ENCODE measurements at places on chromosomes 16 and 17.

- no peak for DNase-seq
These were observed 151.9 kb upstream of the MAF start for GRCh38 chr16:79752396-79752795.

DNA sequence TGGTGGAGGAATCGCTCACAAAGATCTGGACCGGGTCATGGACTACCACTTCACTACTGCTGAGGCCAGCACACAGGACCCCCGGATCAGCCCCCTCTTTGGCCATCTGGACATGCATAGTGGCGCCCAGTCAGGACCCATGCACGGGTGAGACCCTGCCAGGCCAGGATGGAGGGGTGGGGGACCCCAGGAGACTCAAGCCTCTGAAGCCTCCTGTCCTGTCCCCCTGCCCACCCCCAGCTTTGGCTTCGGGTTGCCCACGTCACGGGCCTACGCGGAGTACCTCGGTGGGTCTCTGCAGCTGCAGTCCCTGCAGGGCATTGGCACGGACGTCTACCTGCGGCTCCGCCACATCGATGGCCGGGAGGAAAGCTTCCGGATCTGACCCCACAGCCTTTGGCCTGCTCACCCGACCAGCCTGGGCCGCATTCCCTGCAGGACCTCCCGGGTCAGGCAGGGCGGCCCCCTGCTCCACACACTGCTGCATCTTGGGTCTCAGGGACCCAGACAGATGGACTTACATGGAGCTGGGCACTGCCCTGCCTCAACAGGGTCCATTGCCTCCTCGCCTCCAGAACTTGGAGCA lies 3.8 kb downstream of the BCKDK start:
- no peak for DNase-seq

- DNase-seq = no peak
These were observed 4.5 kb upstream of the TMEM92 start for GRCh38 chr17:50269477-50270434.

DNA sequence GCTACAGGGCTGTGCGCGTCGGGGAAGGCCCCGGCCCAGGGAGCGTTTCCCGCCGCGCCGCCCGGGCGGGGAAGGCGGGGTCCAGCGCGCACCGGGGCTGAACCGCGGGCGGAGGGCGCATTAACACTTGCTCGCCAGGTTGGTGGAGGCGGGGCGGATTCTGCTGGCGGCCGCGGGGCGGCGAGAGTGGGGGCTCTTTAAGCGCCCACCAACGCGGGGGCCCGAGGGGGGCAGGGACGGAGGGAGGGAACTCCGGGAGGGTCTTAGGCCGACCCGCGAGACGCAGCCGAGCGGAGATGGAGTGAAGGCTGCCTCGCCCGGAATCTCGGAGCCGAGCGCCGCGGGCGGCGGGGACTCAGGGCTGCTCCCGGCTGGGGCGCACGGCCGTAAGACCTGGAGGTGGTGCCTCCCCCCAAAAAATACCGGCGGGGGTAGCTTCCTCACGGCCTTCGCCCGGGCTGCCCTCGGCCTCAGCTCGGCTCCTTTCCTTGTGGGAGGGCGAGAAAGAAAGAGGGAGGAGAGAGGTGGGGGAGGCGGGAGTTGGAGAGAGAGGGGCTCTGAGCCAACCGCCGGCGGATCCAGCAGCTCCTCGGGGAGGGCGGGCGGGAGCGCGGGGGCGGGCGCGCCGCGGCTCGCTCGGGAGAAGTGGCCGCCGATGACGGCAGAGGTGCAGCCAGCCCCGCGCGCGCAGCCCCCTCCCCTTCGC lies 415 bp upstream of the FOXF1 start:
- DNase-seq = no peak

- no peak for DNase-seq
These were observed 50.9 kb downstream of the ERCC4 start for GRCh38 chr16:13970708-13971422.

GRCh38 chr17:76076146-76076764 lies 1.7 kb downstream of the GALR2 start:
- no peak for DNase-seq
